NB4 (cell line): ENCODE measurements at places on chromosomes 3 and 15.

DNA sequence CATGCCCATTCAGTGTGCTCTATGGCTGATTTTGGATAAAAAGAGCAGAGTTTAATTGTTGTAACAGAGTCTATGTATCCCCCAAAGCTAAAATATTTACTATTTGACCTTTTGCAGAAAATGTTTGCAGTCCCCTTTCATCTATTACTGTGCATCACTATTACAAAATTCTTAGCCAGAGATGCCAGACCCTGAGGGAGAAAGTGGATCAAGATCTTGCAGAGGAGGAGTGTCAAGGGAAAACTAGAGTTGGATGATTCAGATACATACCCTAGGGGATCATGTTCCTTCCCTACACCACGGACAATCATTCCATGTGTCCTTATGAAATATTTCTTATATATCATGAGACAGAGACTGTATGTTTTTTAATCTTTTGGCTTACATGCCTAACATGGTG lies 68.6 kb upstream of the TPRG1 start:
- no peak for DNase-seq

DNA sequence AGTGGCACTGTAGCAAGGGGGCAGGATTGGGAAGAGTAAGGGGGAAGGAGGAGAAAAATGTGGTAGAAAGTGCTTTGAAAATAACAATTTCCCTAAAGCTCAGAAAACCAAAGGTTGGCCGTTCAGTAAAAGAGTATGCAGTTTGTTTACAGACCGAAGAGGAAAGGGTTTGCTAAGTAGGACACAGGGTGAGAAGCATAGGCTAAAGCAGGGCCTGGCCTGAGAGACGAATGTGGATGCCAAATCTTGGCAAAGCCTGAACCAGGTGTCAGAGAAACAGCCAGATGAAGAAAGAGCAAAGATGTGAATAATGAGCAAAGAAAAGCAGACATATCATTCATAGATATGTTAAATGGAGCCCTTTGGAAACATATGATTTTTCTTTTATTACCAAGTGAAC lies 17.1 kb downstream of the NEK10 start:
- DNase-seq, result no peak

DNA sequence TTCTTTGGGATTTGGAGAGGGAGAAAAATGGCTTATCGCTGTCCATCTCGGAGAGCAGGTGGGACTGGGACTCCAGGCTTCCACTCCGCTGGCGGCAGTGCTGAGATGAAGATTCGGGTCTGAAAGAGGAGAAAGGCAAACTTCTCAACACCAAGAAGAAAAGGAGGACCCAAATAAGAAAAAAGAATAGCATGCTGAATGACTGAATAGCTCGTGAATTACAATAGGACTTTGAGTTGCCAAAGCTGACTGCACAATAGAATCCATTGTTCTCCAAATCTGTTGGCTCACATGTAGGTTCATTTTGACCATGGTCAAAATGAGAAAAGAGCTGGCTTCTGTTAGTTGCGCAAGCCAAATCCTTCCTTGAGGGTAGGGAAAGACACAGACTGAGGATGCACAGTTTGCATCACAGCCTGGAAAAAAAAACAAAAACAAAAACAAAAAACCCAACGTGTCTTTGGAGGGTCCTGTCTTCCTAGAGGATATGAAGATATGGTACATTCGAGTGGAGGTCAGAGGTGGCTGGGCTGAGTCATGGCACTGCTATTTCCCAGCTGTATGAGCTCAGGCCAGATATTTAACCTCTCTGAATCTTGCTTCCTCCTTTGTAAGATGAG lies 59.3 kb upstream of the LMOD3 start:
- DNase-seq, result no peak

- DNase-seq, result no peak
These were observed 41.5 kb upstream of the MTMR10 start for GRCh38 chr15:31032961-31033371.
